ENCODE measurements at places on chromosomes 2 and 18.

DNA sequence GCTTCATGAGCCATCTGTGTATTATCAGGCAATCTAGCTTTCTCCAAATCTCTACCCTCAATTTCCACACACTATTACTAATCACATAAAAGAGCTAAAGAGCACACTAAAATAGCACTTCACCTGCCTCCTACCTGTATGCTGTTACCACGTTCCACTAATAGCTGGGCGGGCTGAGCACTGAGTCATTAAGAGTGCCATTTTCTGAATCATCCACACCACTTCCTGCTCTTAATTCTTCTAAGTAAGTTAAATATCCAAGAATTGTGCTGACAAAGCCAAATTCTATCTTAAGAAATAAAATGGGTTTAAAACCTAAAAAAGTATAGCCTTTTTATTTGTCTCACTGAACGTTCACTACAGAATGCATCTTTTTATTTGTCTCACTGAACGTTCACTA is 35.7 kb downstream of the NOL10 start:
- peak; percentile 63 for DNase-seq

- no peak for DNase-seq
Observed at GRCh38 chr2:113217455-113218282, 43.9 kb downstream of the PSD4 start.

- DNase-seq: no peak
Observed at GRCh38 chr2:212646698-212647366, 108.2 kb upstream of the ERBB4 start.

GRCh38 chr2:2021995-2022394 is 277.7 kb upstream of the PXDN start:
- DNase-seq: no peak

DNA sequence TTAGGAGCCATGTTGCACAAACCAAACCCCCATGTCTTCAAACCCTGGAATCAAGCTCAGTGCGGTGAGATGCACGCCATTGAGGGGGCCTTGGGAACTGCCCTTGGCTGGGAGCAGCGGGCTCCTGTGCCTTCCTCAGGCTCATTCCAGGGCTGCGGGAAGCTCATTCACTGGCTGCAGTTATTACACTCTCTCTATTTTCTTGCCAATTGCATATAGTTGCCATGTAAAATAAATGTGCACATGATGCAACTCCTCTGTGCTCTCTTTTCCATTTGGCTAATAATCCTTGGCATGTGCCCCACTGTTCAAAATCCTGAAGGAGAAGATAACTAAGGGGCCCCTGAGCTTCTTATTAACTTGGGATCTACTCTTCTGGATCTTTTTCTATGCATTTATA is 74.7 kb downstream of the KCTD1 start:
- no peak for DNase-seq

DNA sequence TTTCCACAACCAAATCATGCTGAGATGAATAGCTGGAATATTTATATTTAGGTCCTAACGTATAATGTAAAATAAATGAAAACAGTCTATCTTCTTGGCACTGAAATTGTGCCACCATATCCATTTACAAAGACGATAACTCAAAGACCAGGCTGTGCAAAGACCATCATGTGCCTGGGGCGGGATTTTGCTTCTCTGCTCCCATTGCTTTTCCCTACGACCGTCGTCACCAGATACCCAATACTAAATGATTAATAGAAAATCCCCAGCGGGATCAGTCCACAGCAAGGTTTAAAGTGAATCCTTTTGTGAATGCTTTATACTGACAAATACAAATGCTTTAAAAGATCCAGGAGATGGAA is 194.3 kb upstream of the ARL4C start:
- no peak for DNase-seq

- DNase-seq: no peak
Observed at GRCh38 chr2:113117541-113118262, 9.7 kb upstream of the IL1RN start.

GRCh38 chr18:1240701-1241100 is 336.0 kb downstream of the ADCYAP1 start:
- DNase-seq: no peak

DNA sequence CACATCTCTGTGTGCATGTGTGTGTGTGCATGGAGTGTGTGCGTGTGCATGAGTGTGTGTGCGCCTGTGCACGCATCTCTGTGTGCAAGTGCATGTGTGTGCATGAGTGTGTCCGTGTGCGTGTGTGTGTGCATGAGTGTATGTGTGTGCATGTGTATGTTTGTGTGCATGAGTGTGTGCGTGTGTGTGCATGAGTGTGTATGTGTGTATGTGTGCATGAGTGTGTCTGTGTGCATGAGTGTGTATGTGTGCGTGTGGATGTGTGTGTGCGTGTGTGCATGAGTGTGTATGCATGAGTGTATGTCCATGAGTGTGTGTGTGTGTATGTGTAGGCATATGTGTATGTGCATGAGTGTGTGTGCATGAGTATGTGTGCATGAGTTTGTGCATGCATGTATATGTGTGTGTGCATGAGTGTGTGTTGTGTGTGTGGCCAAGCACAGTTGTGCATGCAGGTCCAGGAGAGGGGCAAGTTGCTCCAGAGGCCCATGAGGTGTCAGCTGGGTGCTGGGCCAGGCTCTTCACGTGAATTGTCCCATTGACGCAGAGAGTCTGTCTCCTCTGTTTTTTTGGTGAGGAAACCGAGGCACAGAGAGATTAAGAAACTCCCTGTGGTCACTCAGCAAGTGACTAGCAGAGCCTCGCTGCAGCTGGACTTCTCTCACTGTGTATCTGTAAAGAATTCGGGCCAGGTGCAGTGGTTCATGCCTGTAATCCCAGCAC is 75.5 kb downstream of the ASB1 start:
- DNase-seq: no peak

- DNase-seq: no peak
Observed at GRCh38 chr2:220162320-220162719, 534.9 kb downstream of the SLC4A3 start.

GRCh38 chr2:51995293-51995692 is 963.4 kb upstream of the NRXN1 start:
- DNase-seq: no peak

DNA sequence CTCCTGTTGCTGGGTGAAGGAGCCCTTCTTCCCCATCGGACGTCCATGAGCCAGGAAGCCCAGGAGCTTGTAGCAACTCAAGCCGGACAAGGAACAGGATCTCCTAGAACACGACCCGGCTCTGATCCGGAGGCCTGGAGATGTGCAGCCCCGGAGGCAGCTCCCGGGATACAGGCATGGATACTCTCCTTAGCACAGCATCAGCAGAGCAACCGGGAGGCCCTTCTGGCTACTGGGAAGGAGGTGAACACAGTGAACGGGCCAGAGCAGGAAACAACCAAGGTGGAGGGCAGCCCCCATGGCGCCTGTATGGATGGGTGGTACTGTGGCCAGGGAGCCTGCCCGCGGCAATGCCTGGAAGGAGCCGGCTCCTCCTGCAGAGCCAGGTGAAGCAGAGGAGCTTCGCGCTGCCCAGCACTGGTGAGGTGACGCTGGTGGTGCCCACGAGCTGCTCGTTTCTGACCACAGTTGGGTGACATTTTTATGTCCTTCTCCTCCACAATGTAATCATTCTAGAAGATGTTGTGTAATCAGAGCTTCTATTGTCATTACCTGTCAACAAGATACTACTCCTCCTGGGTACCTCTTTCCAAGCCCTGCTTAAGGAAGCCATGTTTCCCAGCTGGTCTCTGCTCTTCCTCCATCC is 94.3 kb downstream of the TWIST2 start:
- no peak for DNase-seq

DNA sequence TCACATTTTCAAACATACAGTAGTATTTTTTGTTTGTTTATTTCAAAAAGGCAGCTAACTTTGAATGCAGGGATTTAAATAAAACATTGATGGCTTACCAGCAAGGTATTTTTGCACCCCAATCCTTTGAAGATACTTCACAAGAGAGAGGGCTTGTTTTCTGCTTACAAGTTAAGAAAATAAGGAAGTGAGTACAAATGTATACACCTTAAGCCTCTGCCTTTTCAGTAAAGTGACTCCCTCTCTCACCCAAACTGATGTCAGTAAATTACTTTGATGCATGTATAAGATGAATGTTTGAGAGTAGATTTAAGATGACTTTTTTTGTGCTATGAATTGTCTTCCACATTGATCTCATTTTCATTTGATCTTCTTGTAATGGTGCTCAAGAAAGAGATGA is 820.0 kb downstream of the CPS1 start:
- no peak for DNase-seq

DNA sequence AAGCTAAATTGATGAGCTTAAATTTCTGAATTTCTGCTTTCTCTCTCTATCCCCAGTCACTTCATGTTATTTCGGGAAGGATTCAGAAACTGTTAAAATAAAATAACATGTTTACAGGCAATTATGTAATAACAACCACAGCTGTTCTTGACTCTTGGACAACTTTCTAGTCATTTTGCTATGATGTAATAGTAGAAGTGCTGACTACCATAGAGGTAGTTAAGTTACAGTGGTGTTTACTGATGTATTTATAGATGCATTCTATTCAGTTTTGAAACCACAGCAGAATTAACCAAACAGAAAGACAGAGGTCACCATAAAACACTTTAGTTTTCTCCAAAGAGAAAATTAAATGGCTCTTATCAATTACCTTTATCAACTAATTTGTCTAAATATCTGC is 1292.0 kb upstream of the CHAC2 start:
- DNase-seq: no peak

- no peak for DNase-seq
Observed at GRCh38 chr2:182606728-182607681, 109.1 kb upstream of the DNAJC10 start.

DNA sequence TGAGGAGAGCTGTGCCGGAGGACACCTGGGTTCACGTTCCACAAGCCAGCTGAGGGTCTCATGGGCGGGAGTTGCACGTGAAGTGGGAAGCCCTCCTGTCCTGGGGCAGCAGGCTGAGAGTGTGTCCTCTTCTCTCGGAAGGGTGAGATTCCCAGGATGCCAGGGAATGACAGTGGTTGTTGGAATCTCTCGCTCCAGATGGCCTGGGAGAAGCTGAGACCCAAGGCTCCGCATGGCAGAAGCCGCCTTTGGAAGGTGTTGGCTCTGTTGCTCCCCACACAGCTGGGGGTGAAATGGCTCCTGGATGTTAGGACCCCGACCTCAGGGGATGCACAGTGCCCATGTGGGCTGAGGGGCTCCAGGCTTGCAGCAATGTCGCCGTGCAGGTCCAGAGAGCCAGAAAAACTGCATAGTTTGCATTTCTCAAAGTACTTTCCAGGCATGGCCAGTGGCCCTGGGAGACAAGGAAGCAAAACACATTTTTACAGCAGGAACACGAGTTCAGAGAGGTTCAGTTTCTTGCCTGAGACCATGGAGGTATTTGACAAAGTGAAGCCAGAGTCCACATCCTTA is 153.4 kb downstream of the TMEM18 start:
- DNase-seq: no peak

DNA sequence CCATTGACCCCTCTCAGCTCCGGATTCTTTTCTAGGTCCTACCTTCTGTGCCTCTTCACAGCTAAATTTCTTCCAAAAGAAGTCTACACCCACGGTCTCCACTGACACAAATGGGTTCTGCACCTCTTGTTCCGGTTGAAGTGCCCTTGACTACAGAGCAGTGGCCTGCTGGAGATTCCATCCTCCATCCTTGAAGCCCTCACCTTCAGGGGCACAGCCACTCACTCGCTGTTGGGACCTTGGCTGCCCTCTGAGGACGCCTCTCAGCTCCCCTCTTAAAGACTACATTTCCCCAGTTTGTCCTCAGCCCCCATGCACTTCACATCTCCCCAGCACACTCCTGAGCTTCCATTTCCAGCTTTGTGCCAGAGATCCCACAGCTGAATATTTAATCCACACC is 226.3 kb downstream of the ATAD2B start:
- DNase-seq: no peak

GRCh38 chr2:127572841-127573240 is 37.4 kb downstream of the MYO7B start:
- no peak for DNase-seq

GRCh38 chr2:27932396-27932795 is 41.9 kb downstream of the BABAM2 start:
- DNase-seq: no peak

DNA sequence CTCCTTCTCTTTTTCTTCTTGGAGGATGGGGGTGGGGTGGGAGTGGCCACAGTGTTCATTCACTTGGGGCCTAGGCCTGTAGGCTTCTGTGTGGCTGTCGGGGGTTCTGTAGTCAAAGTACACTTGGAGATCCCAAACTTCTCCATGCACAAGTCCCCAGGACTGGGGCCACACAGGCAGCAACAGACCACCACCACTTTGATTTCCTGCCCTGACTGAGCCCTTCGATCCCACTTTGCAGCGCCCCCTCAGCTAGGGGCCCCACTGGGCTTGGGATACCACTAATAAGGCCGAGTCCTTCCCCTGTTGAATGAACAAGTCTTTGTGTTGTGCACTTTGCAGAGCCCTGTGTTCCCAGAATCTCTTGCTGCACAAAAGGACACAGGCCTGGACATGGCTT is 5.5 kb upstream of the TEX51 start:
- no peak for DNase-seq

- no peak for DNase-seq
Observed at GRCh38 chr2:142515493-142515892, 362.0 kb upstream of the KYNU start.

GRCh38 chr2:69012310-69013141 is 453 bp upstream of the ANTXR1 start:
- DNase-seq: peak; percentile 16

- DNase-seq: no peak
Observed at GRCh38 chr2:97908208-97908676, 87.5 kb downstream of the TMEM131 start.

- no peak for DNase-seq
Observed at GRCh38 chr2:43605079-43605655, 9.3 kb upstream of the THADA start.

Data from activated CD8-positive, alpha-beta memory T cell treated with anti-CD3 and anti-CD28 coated beads for 4 hours (primary cell).